ENCODE measurements at places on chromosomes 5 and 9.

DNA sequence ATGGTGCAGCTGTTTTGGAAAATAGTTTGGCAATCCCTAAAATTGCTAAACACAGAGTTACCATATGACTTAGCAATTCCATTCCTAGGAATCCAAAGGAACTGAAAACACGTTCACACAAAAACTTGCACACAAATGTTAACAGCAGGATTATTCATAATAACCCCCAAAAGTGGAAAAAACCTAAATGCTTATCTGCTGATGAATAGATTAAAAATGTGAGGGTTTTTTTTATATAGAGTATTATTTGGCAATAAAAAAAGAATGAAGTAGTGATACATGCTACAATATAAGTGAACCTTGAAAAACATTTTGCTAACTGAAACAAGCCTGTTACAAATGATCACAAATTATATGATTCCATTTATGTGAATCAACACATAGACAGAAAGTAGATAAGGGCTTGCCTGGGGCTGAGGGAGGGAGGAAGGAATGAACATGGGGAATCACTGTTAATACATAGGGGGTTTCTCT is 45.1 kb upstream of the TRIO start:
- DNase-seq: no peak

DNA sequence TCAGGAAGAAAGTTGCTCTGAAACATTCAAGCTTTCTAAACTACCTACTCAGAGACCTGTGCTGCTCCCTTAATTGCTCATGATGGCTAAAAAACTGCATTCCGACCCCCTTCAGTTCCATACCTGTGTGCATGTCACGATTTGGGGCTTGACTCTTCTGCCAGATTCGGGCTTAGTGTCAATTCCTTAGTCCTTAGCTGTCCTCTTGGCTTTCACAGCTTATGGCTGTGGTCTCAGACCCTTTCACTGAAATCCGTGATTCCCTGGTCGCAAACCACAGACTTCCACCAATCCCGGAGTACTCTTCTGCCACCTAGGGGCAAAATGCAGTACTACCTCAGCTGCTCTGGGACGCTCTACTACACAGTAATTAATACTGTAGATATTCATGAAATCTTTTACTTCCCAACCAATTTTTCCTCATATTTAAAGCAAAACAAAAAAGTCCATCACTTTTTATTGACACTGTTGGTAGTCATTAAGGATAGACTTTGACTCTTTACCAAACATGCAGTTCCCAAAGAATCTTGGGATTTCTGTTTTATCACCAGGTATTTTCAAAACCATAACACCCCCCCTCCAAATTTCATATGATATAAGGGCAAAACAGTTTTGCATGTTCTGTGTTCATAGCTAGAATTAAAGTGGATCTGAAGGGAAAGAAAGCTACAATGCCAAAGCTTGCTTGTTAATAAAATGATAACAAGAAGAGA is 617.4 kb downstream of the SLCO4C1 start:
- no peak for DNase-seq

DNA sequence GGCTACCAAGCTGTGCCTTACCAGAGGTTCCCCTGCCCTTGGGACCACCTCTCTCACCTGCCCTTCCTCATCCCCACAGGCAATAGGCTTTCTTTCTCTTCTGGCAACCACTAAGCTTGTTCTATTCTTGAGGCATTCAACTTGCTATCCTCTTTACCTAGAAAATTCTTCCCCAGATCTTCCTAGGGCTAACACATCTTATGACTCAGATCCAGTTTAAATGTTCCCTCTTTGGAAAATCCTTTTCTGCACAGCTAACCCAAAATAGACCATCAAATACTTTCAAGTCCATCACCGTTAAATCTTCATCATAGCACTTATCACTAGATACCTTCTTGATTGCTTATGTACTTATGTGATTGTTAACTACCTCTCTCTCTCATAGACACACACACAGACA is 93.7 kb downstream of the ENC1 start:
- no peak for DNase-seq

DNA sequence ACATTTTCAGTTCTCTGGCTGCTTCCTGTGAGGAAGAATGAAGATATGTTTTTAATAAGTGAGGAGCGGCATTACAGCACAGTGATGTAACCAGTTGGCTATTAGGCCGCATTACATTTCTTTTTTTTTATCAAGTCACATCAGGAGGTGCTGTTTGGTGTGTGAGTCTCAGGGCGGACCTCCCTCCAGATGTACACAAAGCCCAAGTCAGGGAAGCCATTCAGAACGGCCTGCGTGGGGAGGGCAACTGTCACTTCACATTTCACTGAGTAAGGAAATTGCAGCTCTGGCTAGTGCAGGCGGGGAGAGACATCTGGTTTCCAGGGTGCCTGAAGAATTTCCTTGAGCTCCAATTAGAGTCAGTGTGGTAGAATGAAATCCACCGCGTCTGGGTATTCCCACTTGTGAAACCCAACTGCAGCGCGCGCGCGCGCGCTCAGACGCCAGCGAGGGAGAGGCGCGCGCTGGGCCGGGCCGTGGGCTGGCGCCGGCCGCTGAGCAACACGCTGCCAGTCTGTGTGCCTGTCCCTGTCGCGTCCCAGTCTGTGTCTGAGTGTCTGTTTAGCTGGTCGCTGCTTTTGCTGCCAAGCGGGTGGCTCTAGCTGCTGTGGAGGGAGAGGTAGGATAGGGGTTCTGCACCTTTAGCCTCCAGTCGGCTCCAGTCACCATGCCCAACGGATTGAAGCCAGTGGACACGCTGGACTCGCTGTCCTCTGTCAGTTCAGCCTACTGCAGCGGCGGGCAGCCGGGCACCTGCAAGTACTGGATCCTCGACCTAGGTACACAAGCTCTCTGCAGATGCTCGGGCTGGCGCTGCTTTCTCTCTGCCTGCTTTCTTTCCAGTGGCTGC is 140.8 kb upstream of the OTULINL start:
- DNase-seq: no peak

GRCh38 chr5:107868650-107869409 is 198.1 kb upstream of the EFNA5 start:
- DNase-seq: no peak

Data from activated naive CD8-positive, alpha-beta T cell treated with anti-CD3 and anti-CD28 coated beads, Interleukin-2, amount 50 U/mL, for 16 hours (primary cell).